ENCODE measurements at places on chromosomes 1 and 21.

DNA sequence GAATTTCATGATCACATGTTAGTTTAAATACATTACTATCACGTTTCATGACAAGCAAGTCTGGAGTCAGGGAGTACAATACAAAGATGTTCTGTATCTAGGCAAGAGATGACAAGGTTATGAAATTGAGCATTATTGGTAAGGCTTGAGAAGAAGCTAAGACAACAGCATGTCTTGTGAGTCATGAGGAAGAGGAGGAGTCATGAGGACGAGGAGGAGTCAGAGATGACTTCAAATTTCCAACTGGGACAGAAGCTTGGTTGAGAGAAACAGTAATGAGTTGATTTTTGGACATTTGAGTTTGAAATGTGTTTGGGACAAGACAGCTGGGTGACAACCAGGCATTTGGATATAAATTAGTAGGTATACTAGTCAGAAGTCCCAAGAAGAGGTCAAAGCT is 4.3 kb upstream of the UBE2U start:
- DNase-seq = no peak

GRCh38 chr1:205492201-205492667 is 12.2 kb upstream of the CDK18 start:
- peak; percentile 100 for DNase-seq

- no peak for DNase-seq
Measured at GRCh38 chr1:245124241-245124640, 30.5 kb upstream of the KIF26B start.

DNA sequence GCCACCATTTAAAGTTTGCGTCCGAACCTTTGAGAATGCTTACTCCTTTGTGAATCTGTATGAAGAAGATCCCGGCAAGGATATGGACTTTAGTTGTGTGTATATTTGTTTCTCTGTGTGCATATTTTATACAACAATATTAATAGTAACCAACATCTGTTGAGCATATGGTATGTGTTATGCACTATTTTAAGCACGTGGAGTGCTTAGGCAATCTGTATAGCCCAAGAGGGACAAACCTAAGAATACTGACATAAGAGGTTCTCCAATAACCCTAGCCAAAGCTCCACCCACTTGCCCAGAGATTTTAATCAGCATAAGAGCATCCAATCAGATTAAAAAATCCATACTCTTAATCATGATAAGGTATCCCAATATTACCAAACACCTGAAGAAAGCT is 92.7 kb downstream of the MAB21L3 start:
- peak; percentile 58 for DNase-seq

- no peak for DNase-seq
Measured at GRCh38 chr1:20207546-20207945, 21.2 kb upstream of the PLA2G2C start.
